ENCODE measurements at places on chromosomes 11 and 22. TPM values are rescaled to one million over a fixed set of nuclear protein-coding genes. Genes with fewer than 3 reads are reported as not detected.

- no peak for DNase-seq
These were observed 155.5 kb upstream of the PITPNB start for GRCh38 chr22:28074526-28074925.

Gene ANAPC15
- 61.9 TPM for polyA plus RNA-seq

GRCh38 chr11:40445391-40445790, 1014.1 kb downstream of the LRRC4C start:
- DNase-seq = no peak

DNA sequence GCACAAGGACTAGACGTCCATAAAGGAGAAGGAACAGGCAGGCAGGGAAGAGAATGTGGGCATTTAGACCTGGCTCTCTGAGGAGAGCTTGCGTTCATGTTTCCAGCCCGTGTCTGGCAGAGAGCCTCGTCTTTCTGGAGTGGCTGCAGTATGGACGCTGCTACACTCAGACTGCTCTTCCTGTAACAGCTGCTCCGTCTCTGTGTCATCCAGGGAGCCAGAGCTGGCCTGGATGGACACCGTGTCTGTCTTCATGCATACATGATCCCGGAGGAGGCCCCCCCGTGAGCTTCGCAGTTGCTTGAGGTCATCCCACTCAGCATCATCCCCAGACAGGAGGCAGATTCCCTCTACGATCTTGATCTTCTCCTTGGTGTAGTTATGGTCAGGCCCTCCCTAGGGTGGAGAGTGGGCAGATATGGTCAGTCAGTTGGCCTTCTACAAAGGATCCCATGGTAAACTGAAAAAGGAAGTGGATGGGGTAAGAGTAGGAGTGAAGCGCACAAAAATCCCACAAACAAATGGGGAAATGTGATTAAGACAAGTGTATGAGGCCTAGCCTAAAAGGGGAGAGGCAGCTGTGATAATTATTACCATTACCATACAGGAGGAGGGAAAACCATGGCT, 13.0 kb upstream of the CKAP5 start:
- no peak for DNase-seq

Gene LSP1
- 9.2 TPM for polyA plus RNA-seq

Gene SLC25A18
- polyA plus RNA-seq = 1.9 TPM

Gene OR4D9
- polyA plus RNA-seq = 0.06 TPM

GRCh38 chr22:47597041-47597440, 834.6 kb downstream of the TBC1D22A start:
- no peak for DNase-seq

GRCh38 chr11:100748153-100748552, 61.1 kb downstream of the ARHGAP42 start:
- DNase-seq = no peak

DNA sequence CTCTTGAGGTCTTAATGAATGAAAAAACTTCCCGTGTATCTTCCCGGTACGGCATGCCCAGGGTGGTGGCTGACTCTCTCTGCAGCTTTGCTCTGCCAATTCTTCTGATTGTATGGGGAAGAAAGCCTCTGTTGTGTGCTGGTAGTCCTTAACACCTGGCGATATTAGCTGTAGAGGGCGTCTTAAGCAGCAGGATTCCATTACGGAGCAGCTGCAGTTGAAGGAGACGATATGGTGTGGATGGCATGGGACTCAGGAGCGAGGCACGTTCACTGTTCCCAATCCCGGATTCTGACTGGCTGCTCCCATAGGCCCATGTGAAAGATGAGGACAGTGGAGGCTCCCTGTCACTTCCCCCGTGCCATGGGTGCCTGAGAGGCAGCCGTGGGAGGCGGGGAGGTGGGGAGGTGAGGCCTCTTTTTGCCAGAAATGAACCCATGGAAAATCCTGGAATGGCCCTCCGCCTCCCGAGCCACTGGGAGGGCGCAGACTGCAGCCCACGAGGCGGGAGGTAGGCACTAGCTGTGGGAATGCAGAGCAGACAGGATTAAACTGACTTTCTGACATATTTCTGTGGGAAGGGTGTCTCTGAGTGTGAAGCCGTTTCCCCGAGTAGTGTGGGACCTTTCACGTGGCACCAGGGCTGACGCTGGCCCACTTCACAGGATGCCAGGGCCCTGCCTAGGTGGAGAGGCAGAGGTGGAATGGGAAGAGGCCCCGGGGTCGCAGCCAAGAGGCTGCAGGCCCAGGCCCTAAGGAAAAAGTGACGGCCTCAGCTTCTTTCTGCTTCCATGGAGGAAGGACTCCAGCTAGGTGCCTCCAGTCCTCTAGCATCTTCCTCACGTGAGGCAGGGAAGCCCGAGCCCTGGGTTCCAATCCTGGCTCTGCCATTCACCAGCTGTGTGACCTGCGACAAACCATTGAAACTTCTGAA, 121.4 kb upstream of the CD82 start:
- no peak for DNase-seq

Measured in renal cortex interstitium (tissue), 15 donors.